ENCODE measurements at places on chromosomes 7 and 10. TPM values are rescaled to one million over a fixed set of nuclear protein-coding genes. Genes with fewer than 3 reads are reported as not detected.

MARCHF5 gene
- total RNA-seq = 20.3 TPM

HDAC9 gene
- 0.48 TPM for total RNA-seq

CNTNAP2 gene
- total RNA-seq = not detected

- DNase-seq = no peak
Measured at GRCh38 chr10:12742771-12743170, 258.7 kb downstream of the CCDC3 start.

GRCh38 chr7:14287398-14287797 lies 297.9 kb upstream of the ETV1 start:
- DNase-seq = no peak

- DNase-seq = no peak
Measured at GRCh38 chr10:71243756-71244395, 31.5 kb downstream of the UNC5B start.

DNA sequence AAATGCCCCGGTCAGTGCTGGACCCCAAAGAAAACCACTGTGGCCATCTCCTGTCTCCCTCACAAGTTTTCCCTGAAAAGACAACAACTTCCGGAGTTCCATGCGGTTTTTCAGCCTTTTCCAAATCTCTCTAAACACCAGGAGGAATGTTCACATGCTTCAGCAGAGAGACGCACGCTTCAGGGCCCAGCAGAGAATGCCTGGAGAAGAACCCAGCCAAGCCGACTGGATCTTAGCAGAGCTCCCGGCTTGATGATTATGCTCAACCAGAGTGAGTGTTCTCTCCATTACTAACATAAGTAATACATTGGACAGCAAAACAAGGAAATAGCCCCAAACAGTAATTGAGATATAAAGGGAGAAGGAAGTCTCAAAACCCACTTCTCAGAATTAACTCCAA lies 17.9 kb downstream of the PRKCQ start:
- DNase-seq = no peak
